Chondrocyte (in vitro differentiated cells): ENCODE measurements at places on chromosomes 11 and 22.

GRCh38 chr22:40626851-40627250 is 9.7 kb downstream of the MRTFA start:
- no peak for DNase-seq

DNA sequence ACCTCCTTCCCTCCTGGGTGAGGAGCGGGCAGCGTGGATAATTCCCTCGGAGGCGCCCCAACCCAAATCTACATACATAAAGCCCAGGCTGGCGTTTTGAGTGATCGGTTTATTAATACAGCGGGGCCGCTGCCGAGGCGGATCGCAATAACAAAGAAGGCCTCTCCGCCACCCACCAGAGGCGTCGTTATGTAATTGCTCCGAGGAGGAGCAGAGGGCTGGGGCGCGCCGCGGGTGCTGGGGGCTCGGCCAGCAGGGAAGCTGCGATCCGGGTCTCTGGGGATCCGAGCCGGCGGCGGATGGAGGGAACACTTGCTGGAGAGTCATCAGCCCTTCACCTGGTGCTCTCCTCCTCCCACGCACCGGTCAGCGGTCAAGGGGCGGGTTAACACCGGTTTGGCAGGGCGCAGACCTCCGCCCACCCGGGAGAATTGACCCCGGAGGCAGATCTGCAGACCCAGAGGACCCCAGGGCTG is 6.4 kb upstream of the TP53I11 start:
- no peak for DNase-seq

DNA sequence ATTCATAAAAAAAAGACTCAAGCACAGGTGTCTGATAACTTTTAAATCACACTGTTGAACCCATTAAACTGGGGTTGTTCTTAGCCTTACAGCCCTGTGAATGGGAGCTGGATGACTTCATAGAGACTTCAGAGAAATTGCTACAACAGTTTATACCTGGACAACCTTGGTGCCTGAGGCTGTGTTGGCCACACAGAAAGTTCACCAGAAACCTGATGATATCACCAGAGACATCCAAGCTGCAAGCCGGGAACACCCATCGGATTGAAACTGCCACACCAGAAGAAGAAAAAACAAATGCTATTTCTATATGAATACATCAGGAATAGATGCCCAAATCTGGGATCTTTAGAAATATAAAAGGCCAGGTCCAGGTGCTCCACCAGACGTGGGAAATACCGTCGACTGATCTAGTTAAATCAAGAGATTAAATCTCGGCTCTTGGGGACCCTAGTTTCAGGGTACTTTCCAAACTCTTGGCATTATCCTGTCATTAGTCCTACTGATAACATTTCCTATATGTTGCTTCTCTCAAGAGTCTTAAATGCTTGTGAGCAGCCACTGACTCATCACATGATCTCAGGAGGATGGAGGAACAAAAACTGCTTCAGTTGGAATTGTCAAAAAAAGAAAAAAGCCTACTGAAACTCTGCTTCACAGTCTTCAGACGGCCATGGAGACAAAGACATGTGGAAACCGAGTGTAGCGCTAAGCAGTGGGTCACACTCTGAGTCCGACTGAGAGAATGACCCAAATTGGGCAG is 28.6 kb upstream of the APOL5 start:
- DNase-seq: no peak

- peak; percentile 11 for DNase-seq
Measured at GRCh38 chr22:43953988-43954785, 1.1 kb upstream of the SAMM50 start.

GRCh38 chr22:44667276-44667675 is 34.7 kb upstream of the PRR5 start:
- DNase-seq: no peak

GRCh38 chr22:44143579-44143978 is 37.1 kb upstream of the PARVG start:
- no peak for DNase-seq

DNA sequence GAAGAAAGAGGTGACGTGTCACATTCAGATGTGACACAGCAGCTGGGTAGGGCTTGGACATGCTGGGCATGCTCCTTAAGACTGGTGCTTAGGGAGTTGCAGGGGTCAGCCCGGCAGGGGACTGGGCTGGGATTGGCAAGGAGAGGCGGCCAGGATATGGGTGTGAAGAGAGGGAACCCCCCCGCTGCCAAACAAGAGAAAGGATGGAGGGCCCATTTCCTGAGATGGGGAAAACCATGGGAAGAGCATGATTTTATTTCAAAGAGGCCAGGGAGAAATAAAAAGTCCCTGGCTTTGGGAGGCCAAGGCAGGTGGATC is 5.3 kb downstream of the ATF4 start:
- DNase-seq: no peak

GRCh38 chr11:66072518-66072917 is 2.4 kb downstream of the PACS1 start:
- DNase-seq: no peak

GRCh38 chr11:48054994-48055291 is 74.6 kb downstream of the PTPRJ start:
- no peak for DNase-seq
